ENCODE measurements at places on chromosomes 12 and 14.

DNA sequence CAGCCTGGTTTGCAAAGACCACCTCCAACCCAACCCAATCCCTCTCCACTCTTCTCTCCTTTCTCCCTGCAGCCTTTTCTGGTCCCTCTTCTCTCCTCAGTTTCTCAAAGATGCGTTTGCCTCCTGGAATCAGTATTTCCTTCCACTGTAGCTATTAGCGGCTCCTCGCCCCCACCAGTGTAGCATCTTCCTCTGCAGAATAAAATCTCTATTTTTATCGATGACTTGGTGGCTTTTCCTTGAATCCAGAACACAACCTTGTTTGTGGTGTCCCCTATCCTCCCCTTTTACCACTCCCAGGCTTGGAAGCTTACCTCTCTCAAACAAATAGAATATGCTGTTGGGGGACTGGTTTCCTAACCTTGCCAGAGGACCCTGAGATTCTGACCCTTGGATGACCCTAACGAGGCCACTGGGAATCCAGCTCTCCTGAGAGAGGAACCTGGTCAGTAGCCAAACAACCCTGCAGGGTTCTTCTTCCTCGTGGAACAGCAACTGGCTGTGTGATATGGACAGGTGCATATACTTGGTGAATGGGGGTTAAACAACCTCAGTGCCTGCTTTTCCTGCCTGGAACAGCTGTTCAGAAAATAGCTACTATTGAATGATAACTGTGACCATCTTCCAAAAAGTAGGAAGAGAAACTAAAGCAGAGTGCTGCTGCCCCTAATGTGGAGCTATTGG, 4.4 kb downstream of the WNT1 start:
- DNase-seq = no peak

- DNase-seq = no peak
These were observed 5.4 kb downstream of the PLBD1 start for GRCh38 chr12:14562279-14562678.

GRCh38 chr14:38302966-38303365, 47.1 kb upstream of the CLEC14A start:
- DNase-seq = no peak

GRCh38 chr14:101559624-101560533, 1.4 kb upstream of the DIO3 start:
- no peak for DNase-seq

GRCh38 chr14:75441728-75442127, 13.9 kb downstream of the JDP2 start:
- DNase-seq = no peak

- no peak for DNase-seq
These were observed 531.2 kb downstream of the DIO2 start for GRCh38 chr14:79680087-79680486.

- peak; percentile 88 for DNase-seq
These were observed 27.1 kb upstream of the RNU6-8 start for GRCh38 chr14:32230181-32230580.

GRCh38 chr12:14710632-14711320, 14.4 kb upstream of the GUCY2C start:
- DNase-seq = no peak

GRCh38 chr12:57166971-57167371, 19.6 kb upstream of the LRP1-AS start:
- DNase-seq = peak; percentile 68

- no peak for DNase-seq
These were observed 60.8 kb upstream of the SCN8A start for GRCh38 chr12:51530208-51530607.

Data from fibroblast of upper back skin (primary cell).